Activated naive CD8-positive, alpha-beta T cell treated with anti-CD3 and anti-CD28 coated beads, Interleukin-2, amount 10 ng/mL, durations not matched to agents 7 days and 5 days (primary cell): ENCODE measurements at places on chromosomes 6 and 20.

GRCh38 chr6:133637436-133637835 lies 251.5 kb upstream of the TCF21 start:
- no peak for DNase-seq

- no peak for DNase-seq
Measured at GRCh38 chr6:82909551-82909950, 156.1 kb downstream of the UBE3D start.

DNA sequence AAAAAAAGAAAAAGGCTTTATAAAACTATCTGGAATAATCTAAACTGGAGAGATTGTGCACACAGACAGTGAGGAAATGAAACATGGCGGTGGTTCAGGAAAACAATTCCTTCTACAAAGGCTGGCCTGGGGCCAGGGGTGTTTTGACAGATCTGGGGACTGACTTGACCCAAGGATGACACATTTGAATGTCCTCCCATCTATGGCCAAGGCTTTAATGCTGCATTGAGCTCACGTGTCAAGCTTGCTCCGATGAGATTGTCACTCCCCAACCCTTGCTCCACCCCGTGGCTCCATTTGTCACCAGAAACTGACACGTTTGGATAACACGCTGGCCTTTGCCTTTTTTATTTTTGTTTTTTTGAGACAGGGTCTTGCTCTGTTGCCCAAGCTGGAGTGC lies 156.1 kb downstream of the ZFP64 start:
- no peak for DNase-seq

GRCh38 chr20:34331838-34332237 lies 28.7 kb upstream of the AHCY start:
- no peak for DNase-seq

DNA sequence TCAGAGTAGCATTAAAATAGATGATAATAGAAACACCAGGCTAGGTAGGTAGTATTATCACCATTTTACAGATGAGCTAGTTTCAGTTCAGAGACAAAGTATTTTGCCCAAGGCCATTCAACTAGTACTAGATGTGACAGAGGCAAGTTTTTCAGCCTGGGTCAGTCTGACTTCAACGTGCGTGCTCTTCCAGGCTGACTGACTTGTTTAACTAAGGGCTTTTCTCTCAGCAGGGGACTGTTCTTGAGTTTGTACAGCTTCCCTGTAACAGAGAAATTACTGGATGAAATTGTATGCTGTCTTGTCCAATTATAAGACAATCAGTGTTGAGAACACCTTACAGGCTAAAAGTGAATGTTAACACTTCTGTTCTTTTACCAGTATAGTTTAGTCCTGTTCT lies 333.5 kb upstream of the MAN1A1 start:
- DNase-seq, result no peak

DNA sequence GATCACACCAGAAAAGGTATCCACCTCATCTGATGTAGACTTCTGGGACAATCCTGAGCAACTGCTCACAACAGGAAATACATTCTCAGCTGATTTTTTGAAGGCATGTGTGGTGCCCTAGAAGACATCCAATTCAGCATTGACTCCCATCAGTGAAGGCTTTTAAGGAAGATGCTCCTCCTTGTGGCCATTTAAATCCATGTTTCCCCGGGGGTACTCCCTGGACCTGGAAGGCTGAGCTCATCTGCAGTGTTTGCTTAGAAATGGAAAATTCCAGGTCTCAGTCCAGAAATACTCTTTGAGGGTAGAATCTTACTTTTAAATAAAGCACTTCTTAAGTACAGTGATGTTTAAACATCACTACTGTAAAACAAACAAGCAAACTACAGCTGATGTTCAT lies 195.5 kb upstream of the PDE10A start:
- no peak for DNase-seq

DNA sequence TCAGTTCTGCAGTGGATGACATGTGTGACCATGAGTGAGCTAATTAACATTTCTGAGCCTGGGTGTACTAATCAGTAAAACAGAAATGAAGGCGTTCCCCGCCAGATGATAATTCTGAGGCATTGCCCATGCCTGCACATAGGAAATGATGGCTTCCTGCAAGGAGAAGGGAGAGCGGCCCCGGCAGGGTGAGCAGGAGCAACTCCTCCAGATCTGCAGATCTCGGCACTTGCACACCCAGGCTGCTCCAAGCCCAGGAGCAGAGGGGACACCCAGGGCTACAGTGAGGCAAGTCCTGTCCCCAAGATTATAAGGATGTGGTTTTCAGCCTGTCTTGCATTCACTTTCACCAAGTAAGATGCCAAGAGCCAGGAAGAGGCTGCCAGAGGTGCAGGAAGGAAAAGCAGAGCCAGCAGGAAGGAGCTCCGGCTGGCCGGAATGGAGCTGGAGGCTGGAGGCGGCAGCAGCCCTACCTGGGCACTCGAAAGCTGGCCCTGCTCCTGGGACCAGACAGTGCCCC lies 177.5 kb upstream of the CST7 start:
- no peak for DNase-seq

GRCh38 chr6:164982389-164982788 lies 327.0 kb downstream of the C6orf118 start:
- DNase-seq, result no peak

- DNase-seq, result no peak
Measured at GRCh38 chr6:116992546-116992945, 115.5 kb downstream of the RFX6 start.

DNA sequence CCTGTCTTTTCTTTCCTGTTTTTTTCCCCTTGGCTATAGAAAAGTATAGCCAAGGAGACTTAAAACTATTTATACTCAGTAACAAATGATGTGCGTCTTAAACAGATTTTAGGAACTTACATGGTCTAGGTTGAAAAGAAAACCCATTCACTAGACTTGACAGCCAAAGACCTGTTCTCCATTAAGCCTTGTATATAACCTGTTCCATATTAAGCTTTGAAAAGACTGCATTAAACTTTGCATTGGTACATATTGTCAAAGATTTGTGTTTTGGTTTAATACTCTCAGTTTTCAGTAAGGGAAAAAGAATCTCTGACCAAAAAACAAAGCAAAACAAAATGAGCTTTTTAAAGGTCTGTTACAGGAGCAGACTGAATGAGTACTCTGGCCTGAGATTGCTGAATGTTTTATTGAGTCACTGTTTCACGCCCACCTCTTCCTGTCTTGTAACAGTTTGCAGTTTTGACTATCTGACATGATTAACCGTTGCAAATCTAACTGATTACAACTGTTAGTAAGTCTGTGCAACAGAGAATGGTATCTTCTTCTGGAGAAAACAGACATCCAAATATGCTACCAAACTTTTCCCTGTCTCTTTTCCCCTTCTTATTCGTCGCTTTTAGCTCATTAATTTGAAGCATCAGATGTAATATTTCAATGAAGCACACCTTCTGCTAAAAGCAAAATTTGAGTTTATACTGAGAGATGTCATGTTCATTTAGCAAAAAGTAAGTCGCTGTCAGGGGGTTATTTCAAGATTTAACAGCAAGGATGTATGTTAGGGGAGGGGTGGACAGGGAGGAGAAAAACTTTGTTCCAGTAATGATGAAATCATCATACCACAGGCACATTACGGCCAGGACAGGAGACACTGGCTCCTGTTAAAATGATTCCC lies 59.1 kb upstream of the SUPT3H start:
- no peak for DNase-seq

DNA sequence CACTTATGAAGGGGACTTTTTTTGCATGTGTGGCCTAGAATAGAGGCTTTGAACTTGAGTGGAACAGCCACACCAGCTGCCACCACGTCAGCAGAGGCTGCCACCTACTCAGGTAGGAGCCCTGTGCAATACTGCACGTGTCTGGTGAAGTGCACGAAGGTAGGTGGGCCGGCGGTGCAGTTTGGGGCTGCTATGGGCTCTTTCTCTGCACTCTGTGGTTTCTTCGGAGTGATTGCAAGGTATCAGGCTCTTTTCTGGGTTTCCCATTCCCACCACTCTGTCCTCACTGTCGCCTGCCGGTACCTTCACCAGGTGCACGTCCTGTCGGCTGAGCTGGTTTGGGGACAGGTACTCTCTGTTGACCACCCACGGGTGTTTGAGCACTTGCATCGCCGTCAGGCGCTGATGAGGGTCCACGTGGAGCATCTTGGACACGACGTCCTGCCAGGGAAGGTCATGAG lies 30.8 kb upstream of the MPC1 start:
- DNase-seq, result no peak

GRCh38 chr6:167148021-167148420 lies 9.8 kb downstream of the GPR31 start:
- DNase-seq, result no peak

DNA sequence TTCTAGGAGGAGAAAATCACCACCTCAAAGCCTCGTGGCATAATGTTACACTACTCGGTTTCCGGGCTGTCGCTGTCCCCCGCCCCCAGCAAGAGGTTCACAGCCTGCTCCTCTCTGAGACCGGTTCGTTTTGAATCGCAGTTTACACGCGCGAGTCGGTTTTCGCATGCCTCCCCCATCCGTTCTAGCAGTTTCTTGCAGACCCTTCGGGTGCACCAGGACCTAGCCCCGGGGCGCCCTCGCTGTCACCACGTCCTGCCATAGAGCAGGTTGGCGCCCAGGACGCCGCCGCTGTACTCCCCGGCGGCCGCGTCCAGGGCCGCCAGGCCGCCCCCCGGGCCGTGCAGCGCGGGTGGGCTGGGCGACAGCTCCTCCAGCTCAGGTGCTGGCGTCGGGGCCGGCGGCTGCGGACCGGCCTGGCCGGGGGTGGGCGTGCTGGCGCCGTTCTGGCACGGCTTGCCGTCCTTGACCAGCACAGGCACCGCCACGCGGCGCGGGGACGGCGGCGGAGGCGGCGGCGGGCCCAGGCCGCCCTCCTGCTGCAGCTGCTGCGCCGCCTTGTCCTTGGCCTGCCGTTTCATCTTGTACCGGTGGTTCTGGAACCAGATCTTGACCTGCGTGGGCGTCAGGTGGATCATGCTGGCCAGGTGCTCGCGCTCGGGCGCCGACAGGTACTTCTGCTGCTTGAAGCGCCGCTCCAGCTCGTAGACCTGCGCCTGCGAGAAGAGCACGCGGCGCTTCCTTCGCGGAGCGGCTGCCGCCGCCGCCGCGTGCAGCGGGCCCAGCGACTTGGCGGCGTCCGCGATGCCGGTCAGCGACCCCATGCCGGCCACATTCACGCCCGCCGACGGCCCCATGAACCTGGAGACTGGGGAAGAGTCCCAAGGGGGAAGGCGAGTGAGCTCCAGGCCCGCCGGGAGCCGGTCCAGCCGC lies 1.4 kb downstream of the NKX2-4 start:
- peak; percentile 54 for DNase-seq

- no peak for DNase-seq
Measured at GRCh38 chr20:48158014-48158413, 372.7 kb upstream of the SULF2 start.

DNA sequence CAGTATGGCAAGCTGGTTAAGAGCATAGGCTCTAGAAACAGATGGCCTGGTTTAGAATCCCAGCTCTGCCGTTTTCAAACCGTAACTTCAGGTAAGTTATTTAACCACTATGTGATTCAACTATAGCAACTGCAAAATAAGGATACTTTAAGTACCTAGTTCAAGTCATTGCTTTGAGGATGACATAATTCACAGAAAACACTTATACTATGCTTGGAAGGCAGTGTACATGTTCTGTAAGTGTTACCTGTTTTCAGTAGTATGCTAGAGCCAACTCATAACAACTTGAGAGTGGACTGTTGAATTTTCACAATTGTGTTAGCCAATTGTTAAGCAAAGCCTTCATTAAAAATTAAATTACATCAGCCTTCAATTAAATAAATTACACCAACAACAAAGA lies 134.8 kb upstream of the BEND6 start:
- no peak for DNase-seq

- DNase-seq, result no peak
Measured at GRCh38 chr20:15076785-15077184, 739.4 kb upstream of the FLRT3 start.

DNA sequence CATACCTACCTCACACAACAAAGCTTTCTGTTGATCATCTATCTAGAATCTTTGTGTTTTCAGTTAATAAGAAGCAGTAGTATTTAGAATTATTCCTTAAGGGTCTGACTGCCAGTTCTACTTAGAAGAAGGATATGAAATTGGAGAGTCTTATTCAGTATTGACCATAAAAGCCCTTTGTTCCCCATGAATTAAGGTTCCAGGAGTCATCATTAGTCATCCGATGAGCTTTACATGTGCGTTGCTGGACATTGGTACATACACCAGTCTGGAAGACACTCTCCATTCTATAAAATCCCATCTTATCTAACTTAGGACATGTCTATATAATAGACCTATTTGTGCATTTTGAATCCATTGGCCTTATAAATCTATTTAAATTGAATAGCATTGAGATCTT lies 34.4 kb upstream of the RNF217 start:
- no peak for DNase-seq

DNA sequence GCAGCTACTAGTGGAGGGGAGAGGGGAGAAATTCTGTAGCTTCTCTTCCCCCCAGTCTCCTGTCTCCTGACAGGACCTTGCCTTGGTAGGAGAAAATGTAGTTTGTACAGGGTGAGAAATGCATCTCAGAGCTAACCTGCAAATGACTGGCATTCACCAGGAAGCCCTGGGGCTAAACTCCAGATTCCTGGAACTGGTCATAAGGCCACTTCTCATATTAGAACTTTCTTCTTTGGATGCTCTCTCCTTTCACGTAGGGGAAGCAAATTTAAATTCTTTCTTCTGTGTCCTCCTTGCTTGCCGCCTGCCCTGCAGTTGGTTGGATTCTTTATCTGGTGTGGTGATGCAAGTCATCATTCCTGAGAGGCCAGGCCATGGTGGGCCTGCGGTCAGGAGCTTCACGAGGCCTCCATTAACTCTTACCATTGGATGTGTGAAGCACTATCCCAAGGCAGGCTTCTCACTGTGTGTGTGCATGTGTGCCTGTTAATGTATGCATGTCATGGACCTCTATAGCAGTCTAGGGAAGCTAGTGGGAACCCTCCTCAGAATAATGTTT lies 182.0 kb downstream of the PHF3 start:
- no peak for DNase-seq

GRCh38 chr6:45115696-45116095 lies 212.4 kb upstream of the RUNX2 start:
- DNase-seq, result no peak

DNA sequence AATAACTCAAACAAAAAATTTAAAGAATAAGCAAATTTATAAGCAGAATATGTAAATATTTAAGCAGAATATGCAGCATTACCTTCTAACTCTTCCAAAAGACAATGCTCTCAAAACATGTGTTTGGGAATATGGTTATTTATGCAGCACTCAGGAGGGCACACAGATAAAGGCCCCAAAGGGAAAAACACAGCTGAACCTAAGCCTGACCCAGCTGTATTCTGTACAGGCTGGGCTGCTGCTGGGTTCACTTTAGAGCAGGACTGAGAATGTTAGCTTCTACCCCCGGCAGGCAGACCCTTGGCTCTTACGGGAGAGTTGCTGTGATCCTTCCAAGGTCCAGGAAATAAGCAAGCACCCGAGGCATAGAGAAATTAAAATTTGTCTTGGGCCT lies 37.3 kb downstream of the ABHD12 start:
- DNase-seq, result no peak

DNA sequence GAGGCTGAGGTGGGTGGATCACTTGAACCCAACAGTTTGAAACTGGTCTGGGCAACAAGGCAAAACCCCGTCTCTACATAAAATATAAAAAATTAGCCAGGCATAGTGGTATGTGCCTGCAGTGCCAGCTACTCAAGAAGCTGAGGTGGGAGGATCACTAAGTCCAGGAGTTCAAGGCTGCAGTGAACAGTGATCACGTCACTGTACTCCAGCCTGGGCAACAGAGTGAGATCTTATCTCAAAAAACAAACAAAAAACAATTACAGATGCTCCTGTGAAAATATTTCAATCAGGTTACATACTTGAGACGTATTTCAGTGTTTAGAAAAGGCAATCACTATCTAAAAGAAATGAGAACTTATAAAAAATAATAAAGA lies 33.8 kb downstream of the RANBP9 start:
- no peak for DNase-seq

GRCh38 chr6:96794980-96795379 lies 42.3 kb downstream of the GPR63 start:
- DNase-seq, result no peak
